ENCODE measurements at places on chromosomes 12 and 14.

DNA sequence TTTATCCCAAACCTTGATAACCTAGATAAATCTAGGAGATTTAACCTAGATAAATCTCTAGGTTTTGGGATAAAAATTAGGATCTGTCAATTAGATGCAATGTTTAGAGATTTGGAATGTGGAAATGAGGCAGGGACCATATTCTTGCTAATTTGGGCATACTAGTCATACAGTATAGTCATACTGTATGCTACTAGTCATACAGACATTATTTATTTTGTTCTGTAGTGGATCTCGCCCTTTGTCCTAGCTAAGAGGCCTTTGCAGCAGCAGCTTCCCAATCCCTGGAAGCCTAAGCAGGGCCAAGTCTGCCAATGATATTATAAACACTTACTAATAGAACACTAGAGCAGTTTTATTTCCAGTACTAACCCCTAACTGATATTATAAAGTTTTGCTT lies 136.4 kb downstream of the CEP128 start:
- DNase-seq = no peak

- DNase-seq = no peak
Observed at GRCh38 chr12:78929075-78929418, 64.5 kb downstream of the SYT1 start.

GRCh38 chr14:80017795-80018194 lies 193.5 kb downstream of the DIO2 start:
- no peak for DNase-seq

DNA sequence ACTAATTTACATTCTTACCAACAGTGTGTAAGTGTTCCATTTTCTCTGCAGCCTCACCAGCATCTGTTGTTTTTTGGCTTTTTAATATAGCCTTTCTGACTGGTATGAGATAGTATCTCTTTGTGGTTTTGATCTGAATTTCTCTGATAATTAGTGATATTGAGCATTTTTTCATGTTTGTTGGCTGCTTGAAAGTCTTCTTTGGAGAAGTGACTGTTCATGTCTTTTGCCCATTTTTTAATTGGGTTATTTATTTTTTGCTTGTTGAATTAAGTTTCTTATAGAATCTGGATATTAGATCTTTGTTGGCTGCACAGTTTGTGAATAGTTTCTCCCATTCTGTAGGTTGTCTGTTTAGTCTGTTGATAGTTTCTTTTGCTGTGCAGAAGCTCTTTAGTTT lies 48.0 kb upstream of the OR6J1 start:
- DNase-seq = no peak
